ENCODE measurements at places on chromosomes 4 and X.

- DNase-seq, result no peak
These were observed 28.6 kb upstream of the CYP2U1 start for GRCh38 chr4:107902715-107903114.

GRCh38 chr4:26218677-26219605 is 101.9 kb upstream of the RBPJ start:
- DNase-seq, result no peak

DNA sequence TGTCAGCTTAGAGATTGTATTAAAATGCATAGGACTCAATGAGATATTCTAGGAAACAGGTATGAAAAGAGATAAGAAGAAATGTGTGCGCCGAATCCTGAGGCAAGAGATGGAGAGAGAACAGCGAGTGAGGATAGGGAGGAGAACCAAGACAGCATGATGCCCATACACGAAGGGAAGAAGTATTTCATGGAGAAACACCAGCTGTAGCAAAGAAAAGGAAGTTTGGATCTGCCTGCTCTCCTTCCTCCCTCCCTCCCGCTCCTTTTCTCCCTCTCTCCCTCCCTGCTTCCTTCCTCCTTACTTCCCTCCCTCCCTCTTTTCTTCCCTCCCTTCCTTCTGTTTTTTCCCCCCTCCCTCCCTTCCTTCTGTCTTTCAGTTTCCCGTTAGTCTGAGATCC is 318.6 kb upstream of the TAPT1 start:
- no peak for DNase-seq

- DNase-seq, result no peak
These were observed 150.2 kb downstream of the RRAGB start for GRCh38 chrX:55867708-55868107.

DNA sequence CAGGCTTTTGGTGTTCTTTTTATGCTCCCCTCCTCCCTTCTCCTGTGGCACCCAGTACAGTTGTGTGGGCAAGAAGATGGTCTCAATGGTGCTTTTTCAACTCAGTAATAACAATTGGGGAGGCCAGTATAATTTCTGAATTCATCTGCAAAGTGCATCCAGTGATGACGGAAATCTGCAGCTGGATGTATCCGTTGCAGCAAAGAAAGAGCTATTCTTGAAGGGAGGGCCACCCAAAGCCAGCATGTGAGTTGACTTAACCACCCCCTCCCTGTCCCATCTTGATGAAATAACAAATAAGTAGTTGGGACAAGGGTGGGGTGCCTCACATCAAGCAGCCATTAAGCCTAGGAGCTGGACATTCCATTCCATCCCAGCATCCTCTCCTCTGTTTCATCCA is 30.7 kb downstream of the TSC22D3 start:
- DNase-seq, result no peak

DNA sequence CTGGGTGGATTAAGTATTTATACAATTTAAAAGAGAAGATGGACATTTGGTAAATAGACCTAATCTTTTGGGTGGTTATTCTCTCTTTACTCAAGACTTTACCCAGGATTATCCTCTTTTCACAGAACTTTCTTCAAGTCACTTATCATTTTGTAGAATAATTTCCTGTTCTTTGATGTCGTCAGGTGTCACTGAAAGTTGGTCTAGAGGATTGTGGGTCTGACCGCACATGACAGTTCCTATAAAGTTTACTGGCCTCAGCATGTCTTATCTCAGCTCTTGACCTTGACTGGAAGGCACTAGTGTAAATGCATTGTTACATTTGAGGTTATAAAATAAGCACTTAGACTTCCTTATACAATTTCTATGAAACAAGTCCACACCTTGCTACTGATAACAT is 139.9 kb upstream of the SLC4A4 start:
- DNase-seq, result no peak

DNA sequence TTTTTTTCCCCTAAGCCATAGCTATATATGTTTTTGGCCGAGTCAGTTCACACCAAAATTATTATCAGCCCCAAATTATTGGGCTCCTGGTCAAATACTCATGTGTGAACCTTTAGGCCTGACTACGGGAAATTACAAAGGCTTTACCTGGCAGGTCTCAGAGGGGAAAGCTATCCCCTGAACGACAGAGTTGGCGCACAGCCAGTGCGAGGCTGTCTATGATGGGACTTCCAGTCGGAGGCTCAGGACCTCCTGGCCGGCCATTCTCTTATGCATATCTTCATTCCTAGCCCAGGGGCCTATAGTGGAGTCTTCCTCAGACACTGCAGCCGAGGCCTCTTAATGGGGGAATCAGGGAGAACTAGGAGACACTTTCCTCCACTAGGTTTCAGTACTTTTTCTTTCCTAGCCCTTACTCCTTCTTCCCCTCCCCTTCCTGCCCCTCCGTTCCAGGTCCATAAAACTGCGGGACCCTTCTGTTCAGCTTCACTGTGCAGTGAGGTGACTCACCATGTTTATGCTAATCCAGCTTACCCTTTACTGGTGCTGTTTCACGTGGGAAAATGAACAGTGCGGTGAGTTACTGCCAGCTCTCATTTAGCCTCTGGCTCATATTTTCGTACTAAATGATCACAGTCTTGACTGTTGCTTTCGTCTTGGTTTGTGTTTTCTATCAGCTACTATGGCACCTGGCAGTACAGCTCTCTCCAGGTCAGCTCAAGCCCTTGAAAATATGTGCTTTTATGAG is 533.9 kb downstream of the FSTL5 start:
- no peak for DNase-seq

GRCh38 chr4:115110191-115111181 is 2.9 kb downstream of the NDST4 start:
- no peak for DNase-seq

GRCh38 chr4:145736241-145736831 is 56.4 kb downstream of the C4orf51 start:
- DNase-seq, result peak; percentile 27

- DNase-seq, result peak; percentile 51
These were observed 11.7 kb downstream of the RPL9 start for GRCh38 chr4:39446842-39447573.

DNA sequence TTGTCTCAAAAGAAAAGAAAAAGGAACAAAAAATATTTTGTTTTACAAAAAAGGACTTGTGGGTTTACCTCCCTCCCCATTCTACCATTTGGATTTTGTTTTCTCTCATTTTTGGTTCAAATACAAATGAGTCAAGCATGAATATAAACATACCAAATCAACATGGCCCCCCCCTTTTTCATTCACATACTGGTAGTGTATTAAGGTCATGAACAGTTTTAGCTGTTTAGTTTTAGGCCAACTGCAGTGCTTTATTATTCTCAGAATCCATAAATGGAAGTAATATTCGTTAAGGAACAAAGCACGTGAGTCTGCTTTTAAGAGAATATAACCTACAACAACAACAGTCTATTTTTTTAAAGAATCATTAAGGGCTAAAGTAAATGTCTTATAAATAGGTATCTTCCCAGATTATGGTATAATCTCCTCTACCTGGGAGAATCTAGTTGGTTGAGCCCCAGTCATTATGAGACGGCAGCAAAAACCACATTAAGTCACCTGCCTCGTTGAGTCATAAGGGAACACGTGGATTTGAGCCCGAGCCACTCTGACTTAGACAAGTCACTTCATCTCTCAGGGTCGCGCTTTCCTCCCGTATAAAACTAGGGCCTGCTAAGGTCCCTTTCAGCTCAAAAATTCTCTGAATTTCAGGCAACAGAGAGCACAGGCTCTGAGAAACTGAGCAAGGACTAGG is 26.7 kb downstream of the BCLAF3 start:
- no peak for DNase-seq

DNA sequence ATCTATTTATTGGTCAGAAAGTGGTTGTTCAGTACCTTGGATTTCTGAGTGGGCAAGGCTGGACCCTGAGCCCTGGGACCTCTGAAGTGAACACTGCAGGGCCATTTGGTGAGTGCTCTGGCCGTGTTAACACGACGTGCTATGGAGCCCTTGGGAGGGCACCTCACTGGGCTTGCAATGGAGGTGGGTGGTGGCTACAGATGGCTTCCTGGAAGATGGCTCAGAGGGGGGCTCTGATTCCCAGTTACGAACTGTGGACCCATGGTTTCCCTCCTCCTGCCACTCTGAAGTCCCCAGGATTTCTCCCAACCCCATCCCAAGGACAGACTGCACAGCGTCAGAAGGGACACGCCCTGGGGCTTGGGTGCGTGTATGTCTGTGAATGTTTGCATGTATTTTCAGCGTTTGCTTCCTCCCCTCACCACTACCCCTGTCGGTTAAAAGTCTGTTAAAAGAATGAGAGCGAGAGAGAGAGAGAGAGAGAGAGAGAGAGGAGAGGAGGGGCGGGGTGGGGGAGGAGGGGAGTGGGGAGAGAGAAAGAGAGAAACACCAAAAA is 3.7 kb upstream of the RHOH start:
- no peak for DNase-seq

DNA sequence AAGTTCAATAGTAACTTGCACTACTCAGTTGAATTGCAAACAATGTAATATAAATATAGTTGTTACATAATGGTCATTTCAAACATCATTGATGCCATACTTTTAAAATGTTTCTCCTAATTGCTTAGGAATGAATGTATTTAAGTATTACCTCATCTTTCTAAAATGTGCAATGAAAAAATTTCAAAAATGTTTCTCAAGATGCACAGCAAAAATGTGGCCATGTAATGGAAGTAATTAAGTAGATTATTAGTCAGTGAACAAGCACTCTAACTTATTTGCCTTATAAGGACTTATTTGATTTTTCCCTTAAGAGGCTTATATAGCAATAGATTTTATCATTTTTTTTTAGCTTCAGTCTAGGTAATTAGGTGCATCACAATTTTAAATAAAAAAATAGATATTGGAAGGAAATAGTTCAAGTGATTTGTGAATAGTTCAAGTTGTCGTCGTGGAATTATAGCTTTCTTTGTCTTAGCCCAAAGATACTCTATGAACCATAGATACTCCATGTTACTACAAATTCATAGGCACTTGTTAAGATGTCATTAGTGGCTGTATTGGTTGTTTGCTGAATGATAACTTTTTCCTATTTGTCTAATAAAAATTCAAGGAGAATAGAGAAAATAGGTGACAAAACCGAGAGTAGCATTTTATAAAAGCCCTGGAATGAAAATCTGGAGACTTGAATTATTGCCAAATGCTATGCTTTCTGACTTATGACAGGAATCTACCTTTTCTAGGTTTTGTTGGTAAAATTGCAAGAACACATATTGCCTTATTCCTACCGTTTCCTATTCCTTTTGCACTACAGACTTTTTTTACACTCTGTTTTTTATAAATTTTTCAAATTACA is 118.5 kb downstream of the TLL1 start:
- no peak for DNase-seq

GRCh38 chr4:141220271-141220670 is 424 bp upstream of the ZNF330 start:
- no peak for DNase-seq

DNA sequence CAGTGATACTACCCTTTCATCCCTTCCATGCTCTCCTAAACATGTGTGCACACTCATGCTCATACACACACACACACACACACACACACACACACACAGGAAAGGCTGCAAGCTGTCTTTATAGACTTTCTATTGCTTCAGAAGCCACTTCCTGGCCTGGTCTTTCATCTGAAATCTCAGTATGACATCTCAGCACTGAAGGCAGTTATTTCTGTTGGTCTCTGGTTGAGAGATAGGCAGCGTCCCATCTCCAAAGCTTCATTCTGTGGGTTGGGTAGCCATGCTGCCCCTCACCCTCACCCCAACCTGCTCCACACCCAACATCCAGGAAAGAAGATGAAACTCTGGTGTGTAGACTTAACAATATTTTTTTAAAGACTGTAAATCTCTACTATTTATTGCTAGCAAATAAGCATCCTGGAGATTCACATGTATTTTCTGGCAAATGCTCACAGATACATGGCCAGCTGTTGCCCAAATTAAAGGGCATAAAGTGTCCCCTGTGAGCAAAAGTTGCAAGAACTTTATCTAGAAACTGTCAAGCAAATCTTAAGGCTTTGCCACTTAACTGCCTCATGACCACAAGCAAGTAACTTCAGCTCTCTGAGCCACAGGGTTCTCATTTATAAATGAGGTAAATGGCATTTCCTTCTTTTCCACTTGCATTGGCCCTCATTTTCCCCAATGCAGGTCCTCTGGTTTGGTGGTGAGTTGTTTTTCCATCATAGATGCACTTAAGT is 189.8 kb upstream of the AFF2 start:
- no peak for DNase-seq

- DNase-seq, result no peak
These were observed 1069.5 kb downstream of the FAM133A start for GRCh38 chrX:94743478-94743877.

DNA sequence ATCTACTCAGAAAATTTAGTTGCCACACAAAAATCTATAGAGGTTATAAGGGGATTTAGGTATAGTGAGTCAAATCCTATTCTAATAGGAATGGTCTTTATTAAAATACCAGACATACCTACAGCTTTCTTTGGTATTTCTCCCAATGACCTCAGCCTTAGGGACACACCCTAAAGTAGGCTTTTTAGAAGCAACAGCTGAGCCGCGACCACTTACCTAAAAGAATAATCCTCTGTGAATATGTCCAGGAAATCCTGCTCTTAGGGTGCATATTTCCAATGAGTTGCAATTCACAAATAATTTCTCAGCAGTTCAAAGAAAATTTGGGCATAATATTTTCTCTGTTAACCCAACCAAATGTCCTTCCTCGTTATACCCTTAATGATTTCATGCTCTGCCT is 2.7 kb downstream of the DCX start:
- DNase-seq, result no peak

DNA sequence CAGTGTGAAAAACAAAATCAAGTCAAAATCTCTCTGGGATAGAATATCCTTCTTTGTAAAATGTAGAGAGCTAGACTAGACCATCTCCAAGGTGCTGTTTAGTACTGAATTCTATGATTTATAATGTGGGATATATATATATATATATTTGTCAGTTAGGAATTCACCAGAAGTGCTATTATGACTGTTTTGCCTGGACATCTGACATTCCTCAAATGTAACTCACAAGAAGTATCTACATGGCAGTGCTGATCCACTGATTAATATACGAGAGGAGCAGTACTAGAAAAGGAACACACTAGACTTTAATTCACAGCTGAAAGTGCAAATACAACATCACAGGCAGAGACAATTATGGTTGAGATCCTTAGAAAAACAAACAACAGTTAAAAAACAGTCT is 208.9 kb downstream of the GBA3 start:
- no peak for DNase-seq

GRCh38 chr4:21952549-21952948 is 4.0 kb upstream of the KCNIP4 start:
- DNase-seq, result no peak

- no peak for DNase-seq
These were observed 15.9 kb upstream of the COX7B2 start for GRCh38 chr4:46924789-46925529.

GRCh38 chr4:177091515-177091914 is 218.2 kb upstream of the NEIL3 start:
- no peak for DNase-seq

GRCh38 chr4:166501941-166502382 is 628.9 kb downstream of the TLL1 start:
- DNase-seq, result no peak

- no peak for DNase-seq
These were observed 101.5 kb downstream of the MGST2 start for GRCh38 chr4:139767168-139767567.

DNA sequence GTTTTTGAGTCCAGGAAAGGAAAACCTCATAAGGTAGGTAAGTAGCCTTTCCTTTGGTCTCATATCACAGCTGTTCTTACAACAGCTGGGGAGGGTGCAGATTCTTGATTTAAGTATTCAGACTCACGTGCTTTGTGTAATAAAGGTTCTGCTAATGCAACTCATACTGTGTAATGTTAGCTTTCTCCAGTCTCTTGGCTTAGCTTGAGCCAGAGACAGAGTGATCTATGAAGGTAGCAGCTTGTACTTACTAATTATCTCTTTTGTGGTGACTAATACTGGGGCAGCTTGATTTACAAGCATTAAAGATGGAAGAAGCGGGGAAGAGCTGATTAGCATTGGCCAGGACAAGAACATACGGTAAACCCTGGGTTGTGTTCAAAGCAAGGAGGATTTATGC is 80.3 kb downstream of the LNX1 start:
- DNase-seq, result no peak
